Activated naive CD8-positive, alpha-beta T cell treated with anti-CD3 and anti-CD28 coated beads, Interleukin-2, amount 50 U/mL, for 24 hours (primary cell): ENCODE measurements at places on chromosomes 1 and 21.

- H3K27ac ChIP-seq, result no peak overlapping the region
- no peak overlapping the region for H3K4me3 ChIP-seq
- no peaks in the 10 kb centered on the region for H3K27me3 ChIP-seq
Observed at GRCh38 chr1:231523816-231524215, 4.7 kb upstream of the TSNAX start.

DNA sequence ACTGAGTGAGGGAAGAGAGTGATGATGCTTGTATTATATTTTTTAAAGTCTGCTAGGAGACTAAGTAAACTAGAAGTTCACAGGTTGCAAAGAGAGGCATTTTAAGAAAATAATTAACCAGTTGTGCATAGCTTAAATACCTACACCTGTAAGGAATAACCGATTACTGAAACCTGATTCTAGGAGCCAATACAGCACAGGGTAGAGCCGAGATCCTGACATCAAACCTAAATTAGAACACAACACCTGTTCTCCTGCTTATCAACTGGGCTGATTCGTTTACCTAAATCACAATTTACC, 54.8 kb downstream of the EPRS1 start:
- H3K4me3 ChIP-seq, result no peak overlapping the region
- H3K4me1 ChIP-seq, result peaks cover 3% of the 10 kb centered on the region
- H3K27me3 ChIP-seq, result no peaks in the 10 kb centered on the region
- H3K27ac ChIP-seq, result no peak overlapping the region

- H3K36me3 ChIP-seq, result no peaks in the 10 kb centered on the region
- H3K4me1 ChIP-seq, result peaks cover 5% of the 10 kb centered on the region
- H3K4me3 ChIP-seq, result no peak overlapping the region
- H3K27me3 ChIP-seq, result peaks cover 7% of the 10 kb centered on the region
Observed at GRCh38 chr1:64004451-64005025, 198.9 kb upstream of the UBE2U start.

DNA sequence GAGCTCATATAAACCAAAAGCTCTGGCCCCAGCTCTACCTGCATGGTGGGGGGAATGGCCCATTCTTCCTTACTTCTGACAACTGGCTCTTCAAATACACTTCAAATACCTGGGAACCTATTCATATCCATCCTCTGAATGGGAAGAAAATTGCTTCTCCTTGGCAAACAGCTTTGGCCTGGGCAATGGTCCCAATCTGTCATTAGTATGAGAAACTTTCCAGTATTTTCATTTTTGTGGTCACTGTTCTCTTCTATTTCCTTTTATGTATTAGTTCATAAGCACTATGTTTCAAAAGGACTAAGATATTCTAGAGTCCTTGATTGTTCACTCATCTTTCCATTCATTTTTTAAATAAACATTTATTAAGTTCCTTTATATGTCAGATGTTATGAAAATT, 5.2 kb upstream of the HSD3B2 start:
- H3K4me1 ChIP-seq, result no peaks in the 10 kb centered on the region
- H3K4me3 ChIP-seq, result no peak overlapping the region
- no peak for DNase-seq
- H3K36me3 ChIP-seq, result no peaks in the 10 kb centered on the region

- no peak overlapping the region for H3K27ac ChIP-seq
- no peaks in the 10 kb centered on the region for H3K4me1 ChIP-seq
- H3K27me3 ChIP-seq, result no peaks in the 10 kb centered on the region
- no peak overlapping the region for H3K4me3 ChIP-seq
Observed at GRCh38 chr1:217062586-217062985, 339.4 kb upstream of the ESRRG start.

DNA sequence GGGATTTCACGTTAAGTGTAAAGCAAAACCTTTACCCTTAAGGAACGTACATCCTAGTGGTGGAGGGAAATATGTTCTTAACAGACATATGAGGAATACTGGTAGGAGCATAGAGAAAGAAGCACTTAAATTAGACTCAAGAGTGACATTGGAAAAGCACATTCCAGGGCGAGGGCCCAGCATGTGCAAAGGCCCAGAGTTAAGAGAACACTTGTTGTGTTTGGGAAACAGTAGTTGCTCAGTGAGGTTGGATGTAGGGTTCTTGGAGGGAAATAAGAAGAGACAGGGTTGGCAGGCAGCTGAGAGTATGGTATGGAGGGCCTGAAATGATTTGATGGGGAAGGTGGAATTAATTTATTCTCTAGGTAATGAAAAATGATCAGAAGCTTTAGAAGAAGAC, 115.5 kb downstream of the CNIH3 start:
- peaks cover 7% of the 10 kb centered on the region for H3K4me1 ChIP-seq
- no peaks in the 10 kb centered on the region for H3K27me3 ChIP-seq
- DNase-seq, result no peak
- H3K4me3 ChIP-seq, result no peak overlapping the region
- H3K36me3 ChIP-seq, result no peaks in the 10 kb centered on the region

DNA sequence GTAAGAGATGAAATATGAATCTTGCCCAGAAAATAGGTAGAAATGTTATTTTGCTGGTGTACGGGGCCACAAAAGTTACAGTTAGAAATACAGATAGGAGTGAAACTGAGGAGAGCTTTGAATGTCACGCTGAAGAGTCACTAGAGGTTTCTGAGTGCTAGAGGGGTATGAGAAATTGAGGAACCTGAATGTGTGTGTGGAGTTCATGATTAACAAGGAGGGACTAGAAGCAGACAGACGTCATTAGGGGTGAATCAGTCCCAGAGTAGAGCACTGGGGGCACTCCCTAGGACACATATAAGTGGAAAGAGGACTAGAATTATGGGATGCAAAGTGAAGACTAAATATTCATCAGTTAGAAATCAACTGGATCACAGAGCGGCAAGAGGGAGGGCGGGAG, 188.9 kb upstream of the MAP1LC3C start:
- no peaks in the 10 kb centered on the region for H3K4me1 ChIP-seq
- H3K4me3 ChIP-seq, result no peak overlapping the region
- H3K27ac ChIP-seq, result no peak overlapping the region

DNA sequence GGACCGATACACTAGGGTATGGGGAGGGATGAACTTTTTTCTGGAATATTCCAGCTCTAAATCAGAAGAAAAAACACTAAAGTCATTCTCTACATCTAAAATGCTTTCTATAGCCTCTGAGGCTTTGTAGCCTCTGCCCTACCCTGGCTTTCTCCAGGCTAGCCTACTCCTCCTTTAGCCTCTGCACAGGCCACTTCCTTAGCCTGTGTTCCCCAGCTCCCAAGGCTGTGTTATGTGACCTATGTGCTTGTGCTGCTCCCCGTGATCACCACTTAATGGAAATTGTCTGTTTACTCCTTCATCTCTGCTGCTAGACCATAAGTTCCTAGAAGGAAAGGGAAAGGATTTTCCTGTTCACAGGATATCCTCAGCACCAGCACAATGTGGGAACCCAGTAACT, 92.8 kb downstream of the SEC16B start:
- no peaks in the 10 kb centered on the region for H3K4me1 ChIP-seq
- DNase-seq, result no peak
- H3K36me3 ChIP-seq, result no peaks in the 10 kb centered on the region
- H3K27ac ChIP-seq, result no peak overlapping the region
- H3K27me3 ChIP-seq, result peaks cover 2% of the 10 kb centered on the region
- H3K4me3 ChIP-seq, result no peak overlapping the region

- peaks cover 2% of the 10 kb centered on the region for H3K27me3 ChIP-seq
- H3K4me3 ChIP-seq, result no peak overlapping the region
- no peaks in the 10 kb centered on the region for H3K4me1 ChIP-seq
- DNase-seq, result no peak
Observed at GRCh38 chr21:17536381-17536780, 23.5 kb downstream of the CXADR start.

- H3K4me3 ChIP-seq, result no peak overlapping the region
- H3K27me3 ChIP-seq, result peaks cover 19% of the 10 kb centered on the region
- no peaks in the 10 kb centered on the region for H3K36me3 ChIP-seq
- peaks cover 45% of the 10 kb centered on the region for H3K4me1 ChIP-seq
- no peak for DNase-seq
- H3K27ac ChIP-seq, result no peak overlapping the region
Observed at GRCh38 chr1:234484991-234485739, 6.2 kb upstream of the TARBP1 start.

DNA sequence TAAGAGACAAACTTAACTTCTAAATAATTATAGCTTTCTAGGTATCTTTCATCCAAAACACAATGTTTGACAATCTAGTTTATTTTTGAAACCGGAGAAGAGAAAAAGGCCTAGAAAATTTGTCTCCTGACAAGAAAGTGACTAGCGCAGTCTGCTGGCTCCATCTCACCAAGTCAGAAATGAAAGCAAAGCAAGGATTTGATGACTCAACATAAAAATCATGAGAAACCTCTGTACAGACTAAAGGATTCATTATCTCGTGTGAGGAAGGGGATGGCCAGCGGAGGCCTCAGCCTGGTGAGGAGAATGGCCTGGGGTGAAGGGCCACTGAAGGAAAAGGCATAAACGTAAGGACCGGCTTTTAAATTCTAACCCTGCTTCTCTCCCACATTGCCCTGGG, 20.0 kb upstream of the TSNAX start:
- no peak for DNase-seq
- no peaks in the 10 kb centered on the region for H3K36me3 ChIP-seq
- no peak overlapping the region for H3K27ac ChIP-seq
- peaks cover 5% of the 10 kb centered on the region for H3K4me1 ChIP-seq
- no peak overlapping the region for H3K4me3 ChIP-seq
- H3K27me3 ChIP-seq, result peaks cover 23% of the 10 kb centered on the region

DNA sequence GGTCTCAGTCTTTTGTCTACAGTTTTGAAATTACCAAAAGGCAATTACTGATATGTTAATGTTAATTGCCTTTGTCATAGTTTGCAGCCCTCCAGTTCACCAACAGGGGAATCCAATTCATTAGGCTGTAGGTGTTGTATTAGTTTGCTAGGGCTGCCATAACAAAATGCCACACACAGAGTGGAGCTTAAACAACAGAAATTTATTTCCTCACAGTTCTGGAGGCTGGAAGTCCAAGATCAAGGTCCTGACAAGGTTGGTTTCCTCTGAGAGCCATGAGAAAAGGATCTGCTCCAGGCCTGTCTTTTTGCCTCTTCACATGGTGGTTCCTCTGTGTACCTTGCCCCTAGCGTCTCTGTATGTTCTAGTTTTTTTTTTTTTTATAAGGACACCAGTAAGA, 1.3 kb downstream of the RTCA start:
- no peak for DNase-seq
- peaks cover 2% of the 10 kb centered on the region for H3K27me3 ChIP-seq

- peaks cover 14% of the 10 kb centered on the region for H3K4me1 ChIP-seq
- peaks cover 18% of the 10 kb centered on the region for H3K27me3 ChIP-seq
- DNase-seq, result no peak
- no peaks in the 10 kb centered on the region for H3K36me3 ChIP-seq
- no peak overlapping the region for H3K4me3 ChIP-seq
- H3K27ac ChIP-seq, result no peak overlapping the region
Observed at GRCh38 chr1:205375835-205376545, 19.3 kb upstream of the KLHDC8A start.

DNA sequence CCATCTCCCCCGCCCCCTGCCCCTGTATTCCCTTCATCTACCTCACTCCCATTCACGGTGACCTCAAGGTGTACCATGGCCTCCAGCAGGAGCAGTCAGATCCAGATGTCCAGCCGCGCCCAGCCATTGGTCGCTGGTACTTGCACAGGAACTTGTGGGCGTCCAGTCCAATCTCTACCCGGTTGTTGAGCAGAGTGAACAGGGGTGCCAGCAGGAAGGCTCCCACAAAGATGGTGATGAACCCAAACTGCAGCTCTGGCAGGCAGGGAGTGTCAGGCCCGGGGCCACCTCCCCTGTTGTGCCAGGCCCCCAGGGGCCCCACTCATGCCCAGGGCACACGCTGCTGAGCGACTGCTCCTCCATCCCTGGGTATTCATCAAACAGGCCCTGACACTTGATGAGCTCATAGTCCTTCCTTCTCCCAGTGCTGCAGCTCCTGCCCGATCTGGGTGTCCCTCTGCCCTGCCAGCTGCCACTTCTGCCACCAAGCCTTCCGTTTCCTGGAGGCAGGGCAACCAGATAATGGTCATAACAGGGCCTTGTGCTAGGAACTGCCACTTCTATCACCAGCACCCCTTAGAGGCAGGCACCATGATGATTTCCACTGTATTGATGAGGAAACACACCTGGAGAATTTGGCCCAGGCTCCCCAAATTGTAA, 5.7 kb upstream of the ARHGEF19 start:
- DNase-seq, result no peak
- H3K27me3 ChIP-seq, result peaks cover 4% of the 10 kb centered on the region
- H3K36me3 ChIP-seq, result no peaks in the 10 kb centered on the region

- H3K27ac ChIP-seq, result no peak overlapping the region
- H3K36me3 ChIP-seq, result peaks cover 2% of the 10 kb centered on the region
- peak overlapping the region; percentile 38 for H3K4me3 ChIP-seq
- H3K27me3 ChIP-seq, result peaks cover 83% of the 10 kb centered on the region
- DNase-seq, result peak; percentile 42
Observed at GRCh38 chr1:37765916-37766664, 1.2 kb upstream of the EPHA10 start.

GRCh38 chr21:34196996-34197395, 123.6 kb downstream of the MRPS6 start:
- no peaks in the 10 kb centered on the region for H3K27me3 ChIP-seq
- no peak overlapping the region for H3K27ac ChIP-seq

DNA sequence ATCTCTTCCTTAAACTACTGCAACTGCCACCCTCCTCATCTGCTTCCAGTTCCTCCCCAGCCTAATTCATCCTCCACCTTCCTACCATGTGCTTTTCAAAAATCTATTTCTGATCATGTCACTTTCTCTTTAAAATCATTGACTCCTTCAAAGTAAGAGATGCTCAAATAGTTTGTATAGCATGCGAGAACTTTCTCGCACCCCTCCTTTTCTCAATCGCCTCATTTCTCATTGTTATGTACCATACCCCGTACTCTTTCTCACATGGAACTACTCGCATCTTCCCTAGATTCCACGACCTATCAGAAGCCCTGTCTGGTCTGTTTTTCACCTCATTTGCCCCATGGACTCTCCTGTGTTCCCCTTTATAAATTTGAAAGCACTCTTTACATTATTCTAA, 238.2 kb downstream of the NRIP1 start:
- H3K27me3 ChIP-seq, result no peaks in the 10 kb centered on the region
- no peak overlapping the region for H3K27ac ChIP-seq
- no peaks in the 10 kb centered on the region for H3K36me3 ChIP-seq
- no peak for DNase-seq
